ENCODE measurements at places on chromosomes 4 and X.

- DNase-seq: no peak
These were observed 569 bp upstream of the FHL1 start for GRCh38 chrX:136146614-136147314.

DNA sequence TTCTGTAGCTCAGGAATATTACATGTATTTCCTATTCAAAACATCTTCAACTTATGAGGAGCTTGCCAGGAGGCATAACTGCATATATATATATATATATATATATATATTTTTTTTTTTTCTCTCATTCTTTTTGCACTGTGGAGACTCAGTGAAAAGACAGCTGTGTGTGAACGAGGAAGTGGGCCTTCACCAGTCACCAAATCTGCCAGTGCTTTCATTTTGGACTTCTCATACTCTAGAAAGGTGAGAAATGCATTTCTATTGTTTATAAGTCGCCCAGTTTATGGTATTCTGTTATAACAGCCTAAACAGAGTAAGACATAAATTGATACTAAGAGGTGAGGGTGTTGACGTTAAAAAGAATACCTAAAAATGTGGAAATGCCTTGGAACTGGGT lies 710.6 kb downstream of the TRAM1L1 start:
- DNase-seq: no peak

DNA sequence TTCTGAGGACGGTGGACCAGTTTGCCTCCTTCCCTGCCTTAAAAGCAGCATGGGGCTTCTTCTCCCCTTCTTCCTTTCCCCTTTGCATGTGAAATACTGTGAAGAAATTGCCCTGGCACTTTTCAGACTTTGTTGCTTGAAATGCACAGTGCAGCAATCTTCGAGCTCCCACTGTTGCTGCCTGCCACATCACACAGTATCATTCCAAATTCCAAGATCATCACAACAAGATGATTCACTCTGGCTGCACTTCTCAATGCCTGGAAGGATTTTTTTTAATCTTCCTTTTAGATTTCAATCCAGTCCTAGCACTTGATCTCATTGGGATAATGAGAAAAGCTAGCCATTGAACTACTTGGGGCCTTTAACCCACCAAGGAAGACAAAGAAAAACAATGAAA lies 255.3 kb downstream of the RAPGEF2 start:
- DNase-seq: no peak

DNA sequence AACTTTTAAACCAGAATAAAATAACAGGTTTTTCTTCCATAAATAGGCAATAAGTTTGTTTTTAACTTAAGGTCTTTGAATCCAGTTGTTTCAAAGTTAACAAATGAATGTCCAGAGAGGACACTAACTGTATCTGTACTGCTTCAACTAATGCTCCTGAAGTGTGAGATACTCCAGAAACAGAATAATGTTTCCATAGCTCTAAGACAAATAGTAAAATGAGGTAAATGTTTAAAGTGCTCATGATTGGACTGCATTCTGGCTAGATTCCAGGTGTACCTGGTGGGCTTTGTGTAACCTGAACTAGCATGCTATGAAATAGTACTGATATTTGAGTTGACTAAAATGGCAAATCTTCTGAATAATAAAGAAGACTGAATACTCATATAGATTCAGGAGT lies 51.7 kb downstream of the METTL14 start:
- DNase-seq: no peak
